ENCODE measurements at places on chromosomes 7 and 10. TPM values are rescaled to one million over a fixed set of nuclear protein-coding genes. Genes with fewer than 3 reads are reported as not detected.

DNA sequence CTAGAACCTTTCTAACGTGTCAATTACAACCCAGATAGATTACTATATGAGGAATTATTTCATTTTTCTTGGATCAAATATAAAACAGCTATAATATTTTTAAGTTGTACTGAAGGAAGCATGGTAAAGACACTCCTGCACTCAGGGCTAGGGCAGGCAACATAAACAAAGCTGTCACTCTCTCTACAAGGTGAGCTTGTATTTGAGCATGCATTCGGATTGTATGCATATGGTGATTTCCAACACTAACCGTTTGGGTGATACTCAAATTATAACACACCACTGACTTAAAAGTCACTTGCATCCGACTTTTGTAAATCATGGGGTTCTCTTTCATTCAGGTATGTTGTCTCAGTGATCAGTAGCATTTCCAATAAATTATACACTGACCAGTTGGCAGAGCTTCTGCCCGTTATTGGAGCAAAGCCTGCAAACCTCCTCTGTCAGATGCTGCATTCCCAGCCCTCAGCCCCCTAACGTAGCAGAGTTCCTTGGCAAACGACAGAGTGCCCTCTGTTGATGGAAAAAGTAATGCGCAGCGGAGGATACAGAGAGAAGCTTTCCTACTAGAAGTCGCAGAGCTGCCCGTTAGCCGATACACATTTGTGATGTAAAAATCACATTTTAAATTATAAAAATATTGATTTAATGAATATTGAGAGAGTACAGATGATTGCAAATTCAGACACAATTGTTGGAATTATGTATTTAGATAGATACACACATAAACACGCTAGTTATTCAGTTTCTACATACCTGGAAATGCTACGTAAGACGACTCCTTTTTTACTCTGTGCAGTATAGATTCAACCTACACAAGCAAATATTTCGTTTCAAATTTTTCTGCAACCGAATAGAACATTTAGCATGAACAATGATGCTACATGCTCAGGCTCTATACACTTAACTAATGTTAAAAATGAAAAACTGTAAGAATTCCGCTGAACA, 173.9 kb upstream of the SP4 start:
- peak; percentile 34 for DNase-seq

- DNase-seq = no peak
Observed at GRCh38 chr7:87528730-87529129, 53.2 kb upstream of the ABCB4 start.

The GBX1 gene
- total RNA-seq = not detected

The AKR1C3 gene
- 88.3 TPM for total RNA-seq

The FOXP2 gene
- total RNA-seq = 5.9 TPM

- peak; percentile 46 for DNase-seq
Observed at GRCh38 chr7:101744588-101744987, 72.8 kb upstream of the CUX1 start.

- no peak for DNase-seq
Observed at GRCh38 chr10:80168679-80169380, 36.3 kb downstream of the PLAC9 start.

The MEOX2 gene
- total RNA-seq = 25.2 TPM

The SFTPA1 gene
- total RNA-seq = 11,086 TPM

The ZNF488 gene
- total RNA-seq = 0.73 TPM

The CAMK2B gene
- 0.17 TPM for total RNA-seq

The ACBD7 gene
- 1.3 TPM for total RNA-seq

DNA sequence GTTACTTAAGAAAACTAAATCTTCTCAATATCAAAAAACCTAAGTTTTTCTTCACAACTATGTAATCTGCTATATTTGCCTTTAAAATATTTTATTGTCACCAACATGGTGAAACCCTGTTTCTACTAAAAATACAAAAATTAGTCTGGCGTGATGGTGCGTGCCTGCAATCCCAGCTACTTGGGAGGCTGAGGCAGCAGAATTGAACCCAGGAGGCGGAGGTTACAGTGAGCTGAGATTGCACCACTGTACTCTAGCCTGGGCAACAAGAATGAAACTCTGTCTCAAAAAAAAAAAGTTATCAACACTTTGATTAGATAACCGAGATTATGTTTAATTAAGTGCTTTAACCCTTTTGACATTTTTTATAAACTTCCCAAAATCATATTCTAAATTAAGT, 28.3 kb upstream of the CLDN4 start:
- no peak for DNase-seq

The EPHB6 gene
- total RNA-seq = 12.1 TPM

The CLEC2L gene
- total RNA-seq = not detected

The AFAP1L2 gene
- total RNA-seq = 6.4 TPM

The SAMD9L gene
- 32.4 TPM for total RNA-seq

DNA sequence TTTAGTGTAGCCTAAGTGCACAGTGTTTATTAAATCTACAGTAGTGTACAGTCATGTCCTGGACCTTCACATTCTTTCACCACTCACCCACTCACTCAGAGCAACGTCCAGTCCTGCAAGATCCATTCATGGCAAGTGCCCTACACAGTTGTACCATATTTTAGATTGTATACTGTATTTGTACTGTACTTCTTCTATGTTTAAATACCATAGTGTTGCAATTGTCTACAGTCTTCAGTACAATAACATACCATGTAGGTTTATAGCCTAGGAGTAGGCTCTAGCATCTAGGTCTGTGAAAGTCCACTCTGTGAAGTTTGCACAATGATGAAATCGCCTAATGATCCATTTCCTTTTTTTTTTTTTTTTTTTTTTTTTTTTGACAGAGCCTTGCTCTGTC, 12.0 kb downstream of the EEPD1 start:
- DNase-seq = no peak

GRCh38 chr10:124180044-124180745, 86.8 kb upstream of the CHST15 start:
- no peak for DNase-seq

The TAS2R41 gene
- total RNA-seq = not detected

The MGMT gene
- total RNA-seq = 18.0 TPM

The SCIN gene
- total RNA-seq = 13.4 TPM

- no peak for DNase-seq
Observed at GRCh38 chr10:113879691-113880090, 25.2 kb downstream of the NHLRC2 start.

The ODAD2 gene
- 2.8 TPM for total RNA-seq

DNA sequence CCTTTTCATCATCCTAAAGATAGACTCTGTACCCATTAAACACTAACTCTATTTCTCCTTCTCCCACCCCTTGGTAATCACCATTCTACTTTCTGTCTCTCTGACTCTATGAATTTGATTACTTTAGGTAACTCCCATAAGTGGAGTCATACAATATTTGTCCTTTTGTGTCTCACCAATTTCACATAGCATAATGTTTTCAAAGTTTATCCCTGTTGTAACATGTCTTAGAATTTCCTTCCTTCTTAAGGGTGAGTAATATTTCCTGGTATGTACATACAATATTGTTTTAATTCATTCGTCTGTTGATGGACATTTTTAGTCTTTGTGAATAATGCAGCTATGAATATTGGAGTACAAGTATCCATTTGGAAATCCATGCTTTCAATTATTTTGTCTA, 50.9 kb upstream of the CDCA7L start:
- no peak for DNase-seq

GRCh38 chr7:95686109-95686508, 86.2 kb upstream of the DYNC1I1 start:
- no peak for DNase-seq

- peak; percentile 46 for DNase-seq
Observed at GRCh38 chr7:122887198-122887597, 938 bp upstream of the CADPS2 start.
